WTC11 (cell line): ENCODE measurements at places on chromosomes 2 and 18.

- DNase-seq, result no peak
Observed at GRCh38 chr2:124875627-124876244, 850.6 kb downstream of the CNTNAP5 start.

DNA sequence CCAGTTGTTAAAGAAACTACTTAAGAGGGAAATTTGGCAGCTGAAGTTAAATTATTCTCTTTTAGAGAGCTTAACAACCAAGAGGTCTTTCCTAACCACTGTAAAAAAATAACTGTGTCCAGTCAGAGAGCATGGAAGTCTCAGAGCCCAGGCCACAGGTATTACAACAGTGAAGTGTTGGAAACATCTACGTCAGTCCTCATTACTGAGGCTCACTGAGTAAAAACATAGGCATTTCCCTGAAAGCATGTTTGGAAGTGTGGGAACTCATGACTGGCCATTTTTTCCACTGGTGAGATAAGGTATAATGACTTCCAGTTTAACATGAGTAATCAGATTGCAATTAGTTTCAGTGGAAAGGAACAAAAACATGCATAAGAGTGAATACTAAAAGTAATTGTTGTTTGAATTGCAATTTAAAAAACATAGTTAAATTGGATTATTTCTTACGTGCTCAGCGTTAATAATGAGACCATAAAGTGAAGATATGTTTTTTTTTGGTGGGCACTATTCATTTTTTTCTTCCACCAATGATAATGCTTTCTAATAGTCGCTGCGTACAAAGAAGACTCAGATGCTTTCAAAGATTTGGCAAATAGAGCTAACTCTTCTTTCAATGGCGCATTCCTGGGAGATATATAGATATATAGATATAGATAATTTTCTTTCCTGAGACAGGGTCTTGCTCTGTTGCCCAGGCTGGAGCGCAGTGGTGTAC, 60.8 kb downstream of the EFEMP1 start:
- DNase-seq, result no peak

DNA sequence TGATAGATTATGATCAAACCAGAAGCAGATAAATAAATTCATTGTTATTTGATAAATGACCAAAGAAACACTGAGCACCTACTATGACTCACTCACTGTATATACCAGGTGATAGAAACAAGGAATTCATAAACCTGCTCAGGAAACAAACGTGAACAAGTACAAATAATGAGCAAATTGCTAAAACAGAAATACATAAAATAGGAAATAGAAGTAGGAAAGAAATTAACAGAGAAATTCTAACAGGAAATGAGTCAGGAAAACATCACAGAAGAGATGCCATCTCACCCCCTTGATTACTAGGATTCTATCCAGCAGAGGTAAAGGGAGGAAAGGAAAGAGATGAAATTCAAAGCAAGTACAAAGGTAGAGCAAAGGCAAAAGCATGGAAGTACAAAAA, 31.3 kb downstream of the EXOC6B start:
- no peak for DNase-seq

GRCh38 chr2:228224410-228224809, 42.9 kb upstream of the SPHKAP start:
- DNase-seq, result no peak

DNA sequence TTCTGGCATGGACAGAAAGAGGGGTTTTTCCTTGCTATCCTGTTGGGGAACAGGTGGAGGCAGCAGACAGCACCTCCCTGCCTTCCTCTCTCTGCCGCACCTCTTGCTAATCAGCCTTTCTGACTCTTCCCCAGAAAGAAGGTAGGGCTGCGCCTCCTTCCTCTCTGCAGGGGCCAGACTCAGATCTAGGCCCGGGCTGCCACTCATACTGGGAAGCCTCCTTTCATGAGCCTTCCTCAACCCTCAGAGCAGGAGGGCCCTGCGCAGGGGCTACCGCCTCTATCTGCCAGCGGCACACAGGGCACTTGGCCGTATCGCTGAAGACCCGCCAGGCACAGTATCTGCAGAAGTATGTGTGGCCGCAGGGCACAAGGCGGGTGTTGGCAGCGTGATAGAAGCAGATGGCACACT, 7.1 kb downstream of the NEURL3 start:
- peak; percentile 44 for DNase-seq

DNA sequence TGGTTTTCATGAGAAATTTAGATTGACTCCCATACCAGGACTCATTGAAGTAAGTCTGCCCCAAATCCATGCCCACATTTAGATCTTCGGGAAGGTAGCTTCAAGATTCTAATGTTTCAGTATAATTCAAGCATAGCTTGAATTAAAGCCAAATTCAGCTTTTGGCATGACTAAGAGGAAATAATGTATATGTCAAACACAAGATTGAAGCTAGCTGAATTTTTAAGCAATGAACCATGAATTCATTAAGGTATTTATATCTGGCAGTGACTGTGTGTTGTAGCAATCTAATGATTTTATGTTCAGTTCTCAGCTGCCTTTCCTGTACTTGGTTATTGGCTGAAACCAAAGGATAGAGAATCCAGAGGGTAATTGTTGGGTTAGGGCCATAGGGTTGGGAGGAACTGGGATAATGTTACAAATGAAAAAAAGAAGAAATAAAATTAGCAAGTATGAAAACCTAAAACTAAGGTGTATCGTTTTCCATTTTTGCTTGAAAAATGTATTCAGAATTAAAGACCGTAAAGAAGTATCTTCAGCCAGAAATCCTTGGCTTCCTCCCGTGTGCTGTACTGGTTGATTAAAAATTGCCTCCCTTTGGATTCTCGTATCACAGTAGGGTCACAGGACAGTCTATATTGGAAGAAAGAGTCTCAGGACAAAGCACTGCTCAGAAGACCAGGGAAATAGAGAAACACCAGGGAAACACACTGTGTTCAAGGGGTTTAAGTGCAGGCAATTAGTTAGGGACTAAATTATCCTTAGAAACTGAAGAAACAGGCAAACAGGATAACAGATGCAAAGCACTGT, 119.0 kb upstream of the FN1 start:
- DNase-seq, result no peak

GRCh38 chr2:12269041-12269972, 447.4 kb upstream of the TRIB2 start:
- DNase-seq, result no peak

- DNase-seq, result no peak
Observed at GRCh38 chr2:172249334-172249733, 146.6 kb upstream of the DLX2 start.

GRCh38 chr2:167293943-167294775, 405.9 kb downstream of the XIRP2 start:
- DNase-seq, result peak; percentile 65

- DNase-seq, result no peak
Observed at GRCh38 chr2:11998218-11998617, 251.8 kb downstream of the LPIN1 start.

DNA sequence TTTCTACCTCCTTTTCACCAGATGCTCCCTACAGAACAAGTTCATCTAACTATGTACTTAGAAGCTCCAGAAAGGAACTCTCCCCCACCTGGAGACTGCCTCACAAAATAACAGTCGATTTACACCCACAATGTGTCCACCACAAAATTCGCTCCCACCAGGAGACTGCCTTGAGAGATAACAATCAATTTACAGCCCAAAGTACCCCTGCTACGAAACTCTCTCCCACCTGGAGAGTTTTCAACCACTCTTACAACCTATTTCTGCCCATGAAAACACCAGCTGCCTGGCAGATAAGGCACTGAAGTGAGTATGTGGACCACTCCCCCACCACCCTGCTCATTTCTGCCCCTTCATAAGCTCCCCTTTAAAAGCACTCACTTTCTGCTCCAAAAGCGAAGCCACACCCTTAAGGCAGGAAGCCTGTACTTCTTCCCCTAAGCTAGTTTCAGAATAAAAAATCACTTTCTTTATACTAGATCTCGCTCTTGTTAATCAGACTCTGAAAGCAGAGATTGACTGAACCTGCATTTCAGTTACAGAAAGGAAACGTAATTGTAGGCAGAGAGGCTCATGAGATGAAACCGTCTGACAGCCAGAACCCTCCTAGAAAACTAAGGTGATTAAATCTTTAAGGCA, 94.4 kb upstream of the RBBP8 start:
- DNase-seq, result no peak

DNA sequence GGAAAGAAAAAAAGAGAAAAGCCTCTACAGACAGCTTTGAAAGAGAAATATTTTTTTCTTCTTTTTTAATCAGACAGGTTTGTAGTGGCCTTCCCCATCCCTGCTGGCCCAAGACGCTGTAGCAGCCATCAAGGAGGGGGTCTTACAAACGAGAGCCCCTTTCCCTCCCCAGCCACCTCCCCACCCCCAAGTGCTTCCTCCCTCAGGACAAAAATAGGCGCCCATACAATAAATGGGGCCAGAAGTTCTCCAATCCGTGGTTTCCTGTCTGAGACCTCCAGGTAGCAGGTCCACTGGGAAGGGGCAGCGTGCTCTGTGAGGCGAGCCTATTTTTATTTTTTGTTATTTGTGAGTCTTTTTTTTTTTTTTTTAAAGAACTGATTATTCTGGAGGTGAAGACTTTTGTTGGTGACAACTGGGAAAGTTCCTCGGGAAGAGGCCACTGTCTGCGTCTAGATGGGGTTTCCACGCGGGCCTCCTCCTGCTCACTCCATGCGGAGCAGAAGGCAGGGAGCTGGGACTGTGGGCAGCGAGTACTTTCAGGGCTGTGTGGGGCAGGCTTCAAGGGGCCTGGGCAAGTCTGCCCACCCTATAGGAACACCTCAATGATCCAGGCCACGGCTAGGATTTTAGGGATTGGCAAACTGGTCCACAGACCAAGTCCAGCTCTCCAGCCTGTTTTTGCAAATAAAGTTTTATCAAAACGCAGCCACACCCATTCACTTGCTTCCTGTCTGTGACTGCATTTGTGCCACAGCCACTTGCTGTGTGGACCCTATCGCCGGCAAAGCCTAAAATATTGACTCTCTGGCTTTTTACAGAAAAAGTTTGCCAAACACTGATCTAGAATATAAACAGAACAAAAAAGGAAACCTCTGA, 139.6 kb downstream of the CTIF start:
- no peak for DNase-seq

DNA sequence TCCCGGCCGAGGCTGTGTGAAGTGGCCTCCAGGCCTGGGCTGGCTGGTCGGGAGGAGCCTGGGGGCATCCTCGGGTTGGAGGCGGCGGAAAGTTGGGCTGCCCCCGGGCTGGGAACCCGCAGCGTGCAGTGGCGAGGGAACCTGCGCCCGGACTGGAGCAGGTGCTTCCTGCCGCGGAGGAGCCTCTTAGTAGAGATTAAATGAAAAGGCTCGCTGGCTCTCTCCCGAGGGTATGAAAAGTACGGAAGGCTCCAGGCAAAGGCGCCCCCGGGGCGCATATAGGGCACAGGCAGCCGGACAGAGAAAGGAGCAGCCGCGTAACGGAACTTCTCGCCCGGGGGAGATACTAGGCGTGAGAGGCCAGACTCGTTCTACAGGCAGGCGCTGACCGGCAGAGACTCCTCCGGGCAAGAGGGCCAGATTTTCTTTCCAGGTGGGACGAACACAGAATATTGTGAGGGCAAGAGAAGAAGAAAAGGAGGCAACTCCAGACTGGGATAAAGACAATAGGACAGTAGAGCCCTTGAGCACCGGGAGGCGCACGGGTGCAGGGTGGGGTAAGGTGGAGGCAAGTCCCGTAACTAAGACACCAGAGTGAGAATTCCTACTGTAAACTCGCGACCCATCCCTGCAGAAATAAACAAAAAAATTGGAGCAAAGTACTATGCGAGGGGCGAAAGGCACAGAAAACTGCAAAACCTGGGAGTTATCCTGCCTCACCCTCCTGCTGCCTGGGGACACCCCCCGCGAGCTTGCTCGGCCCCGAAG, 816 bp downstream of the CDH2 start:
- DNase-seq, result peak; percentile 46

DNA sequence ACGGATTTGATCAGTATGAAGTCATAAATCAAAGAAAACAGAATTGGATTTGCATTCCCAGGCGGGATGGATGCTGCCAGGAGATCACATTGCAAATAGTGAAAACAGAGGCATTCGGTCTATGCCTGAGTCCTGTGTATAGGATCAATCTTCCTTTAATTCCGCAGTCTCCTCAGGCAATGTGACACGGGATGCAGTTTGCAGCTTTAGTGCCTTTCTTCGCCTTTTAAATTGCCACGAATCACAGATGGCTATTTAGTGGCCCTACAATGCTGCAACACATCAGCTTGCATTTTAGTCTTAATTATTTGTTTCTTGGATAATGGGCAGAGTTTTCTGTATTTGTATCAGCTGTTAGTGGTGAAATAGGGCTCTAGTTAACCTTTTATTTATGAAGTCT, 6.8 kb downstream of the ADCYAP1 start:
- DNase-seq, result no peak

GRCh38 chr18:39845106-39845505, 2109.9 kb upstream of the PIK3C3 start:
- no peak for DNase-seq

DNA sequence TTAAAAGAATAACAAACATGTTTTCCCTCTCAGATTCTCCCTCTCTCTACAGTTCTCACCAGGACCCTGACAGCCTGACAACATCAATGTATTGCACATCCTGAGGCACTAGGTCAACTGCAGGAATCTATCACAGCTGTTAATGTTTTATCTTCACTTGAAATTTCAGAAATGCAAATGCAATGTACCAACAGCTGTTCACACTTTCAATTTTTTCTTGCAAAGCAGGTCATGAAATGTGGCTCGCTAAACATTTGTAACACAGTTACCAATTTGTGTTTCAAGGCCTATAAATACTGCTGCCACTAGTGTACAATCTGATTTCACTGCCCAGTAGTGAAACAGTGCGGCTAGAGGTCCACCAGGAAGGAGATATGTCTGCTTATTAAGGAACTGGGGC, 147.8 kb downstream of the EXOC6B start:
- DNase-seq, result no peak

- no peak for DNase-seq
Observed at GRCh38 chr2:29262681-29263260, 147.6 kb downstream of the CLIP4 start.

DNA sequence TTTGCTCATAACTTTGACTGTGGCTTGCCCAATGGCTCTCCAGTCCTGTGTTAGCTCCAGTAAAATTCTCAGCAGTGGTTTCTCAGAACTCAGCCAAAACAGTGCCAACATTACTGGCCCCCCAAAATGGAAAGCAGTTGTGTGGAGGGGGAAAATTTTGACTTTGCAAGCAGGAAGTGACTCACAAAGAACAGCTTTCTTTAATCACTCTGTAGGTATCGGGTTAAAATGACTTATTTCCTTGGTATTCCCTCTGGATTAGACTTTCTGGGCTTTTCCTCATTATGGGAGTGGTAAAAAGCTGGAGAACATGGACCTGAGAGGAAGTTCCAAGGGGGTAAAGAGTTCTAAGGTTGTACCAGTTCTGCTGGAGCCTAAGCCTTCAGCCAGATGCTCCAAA, 175.7 kb upstream of the RND3 start:
- DNase-seq, result no peak
